ENCODE measurements at places on chromosomes 16 and 17.

GRCh38 chr17:54518706-54519105 lies 381.9 kb upstream of the TOM1L1 start:
- no peak for DNase-seq

GRCh38 chr16:84228256-84228838 lies 11.5 kb downstream of the KCNG4 start:
- peak; percentile 4 for DNase-seq

DNA sequence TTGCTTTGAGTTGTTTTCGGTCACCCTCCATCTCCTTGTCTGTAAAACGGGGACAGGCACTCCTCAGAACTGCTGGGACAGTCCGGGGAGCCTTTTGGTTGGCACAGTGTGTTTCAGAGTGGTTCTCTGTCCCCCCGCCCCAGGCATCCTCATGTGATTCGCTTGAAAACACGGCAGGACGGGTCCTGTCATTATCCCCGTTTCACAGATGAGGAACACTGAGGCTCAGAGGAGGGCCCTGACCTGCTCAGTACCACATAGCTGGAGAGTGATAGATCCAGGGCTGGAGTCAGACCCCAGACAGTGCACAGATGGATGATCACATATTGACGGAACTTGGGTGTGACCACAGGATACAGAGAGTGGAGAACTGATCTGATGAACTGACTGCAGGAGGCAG lies 13.5 kb upstream of the ADGRG1 start:
- no peak for DNase-seq

- no peak for DNase-seq
Observed at GRCh38 chr17:29594519-29595090, 1.7 kb downstream of the ANKRD13B start.

DNA sequence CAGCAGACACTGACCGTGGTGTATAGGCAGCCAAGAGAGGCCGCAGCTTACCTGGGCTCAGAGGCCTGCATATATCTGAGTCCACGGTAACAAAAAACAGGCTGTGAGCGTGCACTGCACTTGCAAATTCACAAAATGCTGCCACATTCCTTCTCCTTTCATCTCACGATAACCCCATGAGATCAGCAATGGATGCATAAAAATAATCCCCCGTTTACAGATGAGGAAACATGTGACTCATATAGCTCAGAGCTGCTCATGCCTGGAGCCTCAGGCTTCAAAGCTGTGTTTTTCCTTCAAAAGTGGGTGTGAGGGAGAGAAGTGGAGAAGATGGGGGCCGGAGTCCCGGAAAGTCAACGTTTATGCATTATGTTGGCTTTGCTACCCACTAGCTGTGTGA lies 118.3 kb upstream of the FOXF1 start:
- no peak for DNase-seq

DNA sequence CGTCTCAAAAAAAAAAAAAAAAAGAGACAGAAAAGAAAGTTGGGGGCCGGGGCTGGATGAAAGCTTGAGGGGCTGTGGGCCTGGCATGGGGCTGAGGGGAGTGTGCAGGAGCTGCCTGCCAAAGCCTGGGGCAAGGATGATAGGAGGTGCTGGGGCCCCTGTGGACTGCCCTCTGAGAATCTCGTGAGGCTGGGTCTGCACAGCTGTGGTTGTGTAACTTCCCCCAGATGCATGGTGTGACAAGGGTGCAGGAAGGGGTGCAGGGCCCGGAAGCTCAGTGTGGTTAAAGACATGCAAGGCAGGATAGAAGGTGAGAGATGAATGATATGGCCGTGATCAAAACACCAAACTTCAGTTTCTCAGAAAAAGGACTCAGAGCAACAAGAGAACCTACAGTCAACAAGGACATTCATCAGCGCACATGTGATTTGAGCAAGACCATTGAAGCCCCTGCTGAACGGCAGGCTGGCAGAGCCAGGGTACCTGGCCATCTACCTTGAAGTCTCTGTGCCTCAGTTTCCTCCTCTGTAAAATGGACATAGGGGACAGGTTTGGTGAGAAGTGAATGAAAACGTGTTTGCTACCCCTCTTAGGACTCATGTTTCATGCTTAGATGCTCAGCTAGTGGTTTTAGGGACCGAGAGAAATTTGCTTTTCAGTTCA lies 9.6 kb downstream of the IL32 start:
- DNase-seq = no peak

DNA sequence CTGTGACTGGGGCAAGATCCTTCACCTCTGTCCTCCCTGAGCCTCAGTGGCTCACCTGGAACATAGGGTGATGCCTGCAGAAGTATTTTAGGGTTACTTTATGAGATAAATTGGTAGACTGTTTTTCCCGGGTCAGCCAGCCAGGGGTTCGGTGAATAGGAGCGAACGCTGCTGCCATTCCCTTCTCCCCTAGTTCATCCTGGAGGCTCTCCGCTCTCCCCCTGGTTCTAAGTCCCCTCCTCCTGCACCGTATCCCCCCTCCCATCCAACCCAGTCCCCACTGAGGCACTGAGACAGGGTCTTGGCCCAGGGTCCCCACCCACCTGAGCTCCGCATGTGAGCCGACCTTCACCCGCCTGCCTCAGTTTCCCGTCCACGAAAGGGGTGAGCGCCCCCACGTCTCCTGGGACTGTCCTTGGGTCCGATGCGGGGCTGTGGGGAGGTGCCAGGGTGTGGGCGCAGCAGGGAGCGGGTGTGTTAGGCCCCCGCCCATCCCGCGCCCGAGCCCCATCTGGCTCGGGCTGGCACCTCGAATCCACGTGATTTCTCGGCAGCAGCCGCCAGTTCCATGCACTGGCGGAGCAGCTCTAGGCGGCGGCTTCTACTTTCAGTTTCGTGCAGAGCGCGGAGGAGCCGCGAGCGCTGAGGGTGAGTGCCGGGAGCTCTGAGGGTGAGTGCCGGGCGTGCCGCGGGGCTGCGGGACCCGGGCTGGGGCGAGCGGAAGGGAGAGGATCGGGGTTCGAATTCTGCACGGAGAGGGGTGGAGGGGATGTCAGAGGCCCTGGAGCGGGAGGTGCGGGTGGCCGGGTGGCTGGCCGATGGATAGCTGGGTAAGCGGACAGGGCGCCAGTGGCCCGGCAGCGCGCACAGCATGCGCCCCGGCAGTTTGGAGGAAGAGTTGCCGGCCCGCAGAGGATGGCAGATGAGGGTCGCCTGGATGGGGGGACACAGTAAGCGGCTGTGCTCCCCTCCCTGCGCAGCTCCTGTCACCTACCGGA lies at the start of gene NLRC5:
Gene NLRC5 (plus strand): TSS at position 610 of the 998 bp plus-strand sequence. CDS start 31,156 bp downstream, outside the sequence.
- DNase-seq = peak; percentile 45

DNA sequence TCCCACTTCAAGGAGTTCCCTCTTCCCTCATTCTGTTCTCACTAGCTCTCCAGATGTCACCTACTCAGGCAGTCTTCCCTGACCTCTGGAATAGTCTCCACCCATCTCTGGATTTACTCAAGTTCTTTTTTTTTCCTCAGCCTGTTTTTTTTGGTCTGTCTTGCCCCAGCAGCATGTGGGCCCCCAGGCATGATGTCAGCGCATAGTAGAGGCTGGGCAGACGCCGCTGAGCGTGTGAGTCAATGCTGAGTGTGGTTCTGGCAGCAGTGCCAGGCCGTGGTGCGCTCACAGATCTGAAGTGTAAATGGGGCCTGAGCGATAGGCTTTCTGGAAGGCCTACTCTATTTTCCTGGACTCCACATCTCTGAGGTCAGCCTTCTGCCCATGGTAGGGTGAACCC lies 2.7 kb upstream of the KCNJ18 start:
- DNase-seq = peak; percentile 41

GRCh38 chr17:43644081-43644480 lies 17.6 kb downstream of the MEOX1 start:
- no peak for DNase-seq

- no peak for DNase-seq
Observed at GRCh38 chr16:51971184-51971583, 575.8 kb downstream of the TOX3 start.

- DNase-seq = no peak
Observed at GRCh38 chr17:8004899-8005298, 2.5 kb downstream of the GUCY2D start.
